ENCODE measurements at places on chromosomes 1 and 21.

- no peak for DNase-seq
Measured at GRCh38 chr1:41355761-41356160, 5.5 kb upstream of the FOXO6 start.

DNA sequence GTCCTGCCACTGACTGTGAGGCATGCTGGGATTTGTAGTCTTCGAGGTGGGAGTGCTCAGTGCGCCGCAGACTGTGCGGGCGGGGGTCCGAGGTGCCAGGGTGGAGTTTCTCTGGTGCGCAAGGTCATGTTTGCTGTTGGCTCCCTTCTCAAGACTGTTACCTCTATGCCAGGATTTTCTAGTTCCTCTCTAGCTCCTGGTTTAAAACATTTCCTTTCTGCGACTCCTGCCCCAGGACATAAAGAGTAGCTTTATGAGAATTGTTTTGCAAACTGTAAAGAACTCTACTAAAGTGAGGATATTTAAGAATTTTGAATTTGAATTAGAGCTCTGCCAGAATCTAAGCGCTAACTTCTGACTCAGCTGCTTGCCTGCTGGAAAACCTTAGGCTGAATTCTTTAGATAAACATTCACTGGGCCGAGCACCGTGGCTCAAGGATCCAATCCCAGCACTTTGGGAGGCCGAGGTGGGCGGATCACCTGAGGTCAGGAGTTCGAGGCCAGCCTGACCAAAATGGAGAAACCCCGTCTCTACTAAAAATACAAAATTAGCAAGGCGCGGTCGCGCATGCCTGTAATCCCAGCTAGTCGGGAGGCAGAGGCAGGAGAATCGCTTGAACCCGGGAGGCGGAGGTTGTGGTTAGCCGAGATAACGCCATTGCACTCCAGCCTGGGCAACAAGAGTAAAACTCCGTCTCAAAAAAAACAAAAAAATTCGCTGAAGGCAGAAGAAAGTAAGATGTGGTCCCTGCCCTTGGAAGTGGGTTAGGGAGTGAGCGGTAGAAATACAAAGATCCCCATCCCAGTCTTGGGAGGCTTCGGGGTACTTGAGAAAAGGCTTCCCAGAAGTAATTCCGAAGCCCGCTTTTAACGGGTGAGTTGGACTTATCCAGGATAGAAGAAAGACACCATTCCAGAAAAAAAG, 992 bp upstream of the USP48 start:
- no peak for DNase-seq

- DNase-seq, result no peak
Measured at GRCh38 chr1:12581179-12581578, 36.8 kb downstream of the DHRS3 start.

- DNase-seq, result peak; percentile 59
Measured at GRCh38 chr1:92476071-92476631, 10.6 kb downstream of the GFI1 start.

DNA sequence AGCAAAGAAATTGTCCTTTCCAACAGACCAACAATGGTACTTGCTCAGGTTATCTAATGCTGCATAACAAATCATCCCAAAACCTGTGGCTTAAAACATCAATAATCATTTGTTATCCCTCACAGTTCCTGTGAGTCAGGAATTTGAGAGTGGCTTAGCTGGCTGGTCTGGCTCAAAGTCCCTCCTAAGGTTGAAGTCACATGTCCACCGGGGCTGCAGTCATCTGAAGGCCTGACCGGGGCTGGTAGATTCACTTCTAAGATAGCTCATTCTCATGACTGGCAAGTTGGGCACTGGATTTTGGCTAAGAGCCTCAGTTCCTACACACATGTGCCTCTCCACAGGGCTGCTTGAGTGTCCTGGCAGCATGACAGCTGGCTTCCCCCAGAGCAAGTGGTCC, 16.9 kb downstream of the ERI3 start:
- no peak for DNase-seq

DNA sequence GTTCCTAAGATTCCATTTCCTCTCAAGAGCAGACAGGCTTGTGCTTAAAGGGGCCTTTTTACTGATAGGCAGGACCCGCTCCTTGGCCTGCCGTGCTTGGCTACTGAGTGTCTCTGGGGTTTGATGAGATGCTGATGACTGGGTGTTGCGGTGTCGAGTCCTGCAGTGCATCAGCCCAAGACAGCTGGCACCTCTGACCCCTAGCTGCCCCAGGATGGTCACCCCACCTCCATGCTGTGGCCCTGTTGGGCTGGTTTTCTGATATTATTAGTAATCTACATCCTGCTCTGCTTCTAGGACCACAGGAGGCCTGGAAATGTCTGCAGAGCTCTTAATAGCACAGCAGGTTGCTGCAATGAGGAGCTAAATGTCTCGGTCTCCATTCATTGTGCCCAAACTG, 28.7 kb downstream of the LRRC71 start:
- no peak for DNase-seq
